ENCODE measurements at places on chromosomes 2 and 18.

GRCh38 chr2:15449556-15450236, 111.4 kb downstream of the NBAS start:
- DNase-seq = no peak

DNA sequence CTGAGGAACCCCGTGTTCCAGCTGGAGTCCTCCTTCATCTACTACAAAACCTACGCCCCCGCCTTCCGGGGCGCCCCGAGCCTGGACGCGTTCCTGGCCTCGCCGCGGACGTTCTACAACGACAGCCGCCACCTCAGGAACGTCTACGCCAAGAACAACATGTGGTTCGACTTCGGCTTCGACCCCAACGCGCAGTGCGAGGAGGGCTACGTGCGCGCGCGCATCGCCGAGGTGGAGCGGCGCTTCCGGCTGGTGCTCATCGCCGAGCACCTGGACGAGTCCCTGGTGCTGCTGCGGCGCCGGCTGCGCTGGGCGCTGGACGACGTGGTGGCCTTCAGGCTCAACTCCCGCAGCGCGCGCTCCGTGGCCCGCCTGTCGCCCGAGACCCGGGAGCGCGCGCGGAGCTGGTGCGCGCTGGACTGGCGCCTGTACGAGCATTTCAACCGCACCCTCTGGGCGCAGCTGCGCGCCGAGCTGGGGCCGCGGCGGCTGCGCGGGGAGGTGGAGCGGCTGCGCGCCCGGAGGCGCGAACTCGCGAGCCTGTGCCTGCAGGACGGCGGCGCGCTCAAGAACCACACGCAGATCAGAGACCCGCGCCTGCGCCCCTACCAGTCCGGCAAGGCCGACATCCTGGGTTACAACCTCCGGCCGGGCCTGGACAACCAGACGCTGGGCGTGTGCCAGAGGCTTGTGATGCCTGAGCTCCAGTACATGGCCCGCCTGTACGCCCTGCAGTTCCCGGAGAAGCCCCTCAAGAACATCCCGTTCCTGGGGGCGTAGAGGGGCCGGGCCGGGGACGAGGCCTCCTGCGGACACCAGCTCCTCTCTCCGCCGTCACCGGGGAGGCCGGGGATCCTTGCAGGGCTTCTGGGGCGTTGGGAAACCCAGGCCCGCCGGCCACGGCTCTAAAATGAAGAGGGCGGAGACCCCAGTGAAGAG, 5.3 kb upstream of the NEU4 start:
- DNase-seq = no peak

GRCh38 chr2:128651000-128651399, 332.3 kb upstream of the HS6ST1 start:
- DNase-seq = no peak

DNA sequence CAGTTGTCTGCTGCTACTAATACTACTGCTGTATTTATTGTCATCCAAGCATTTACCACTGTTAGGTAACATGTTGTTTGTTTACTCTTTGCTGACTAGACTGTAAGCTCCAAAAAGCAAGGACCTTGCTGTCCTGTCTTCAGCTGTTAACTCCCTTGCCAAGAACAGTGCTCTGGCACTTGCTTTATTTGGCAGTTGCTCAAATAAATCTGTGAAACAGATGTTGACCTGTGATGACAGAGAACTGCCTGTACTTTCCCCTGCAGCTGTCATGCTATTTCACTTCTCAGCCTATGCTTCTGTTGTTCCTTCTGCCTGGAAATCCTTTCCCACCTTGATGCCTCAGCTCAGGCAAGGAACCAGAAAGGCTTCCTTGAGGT, 181.2 kb downstream of the ATAD2B start:
- no peak for DNase-seq

DNA sequence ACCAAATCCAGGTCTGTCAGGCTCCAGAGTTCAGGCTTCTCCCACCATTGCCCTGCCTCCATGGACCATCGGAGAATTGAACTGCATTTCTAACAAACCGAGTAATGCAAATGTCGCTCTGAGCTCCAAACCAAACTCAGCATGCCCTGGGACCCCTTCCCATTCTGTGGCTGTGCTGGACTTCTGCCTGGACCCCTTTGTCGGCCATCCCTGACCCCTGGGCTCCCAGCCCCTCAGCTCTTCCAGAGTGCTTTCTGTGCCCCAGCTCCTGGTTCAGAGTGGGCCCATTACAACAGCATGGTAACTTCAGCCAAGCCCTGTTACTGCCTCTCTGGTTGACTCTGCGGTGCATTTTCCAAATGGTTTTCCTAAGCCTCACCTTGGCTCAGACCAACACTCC, 55.1 kb upstream of the MAPRE3 start:
- DNase-seq = no peak

DNA sequence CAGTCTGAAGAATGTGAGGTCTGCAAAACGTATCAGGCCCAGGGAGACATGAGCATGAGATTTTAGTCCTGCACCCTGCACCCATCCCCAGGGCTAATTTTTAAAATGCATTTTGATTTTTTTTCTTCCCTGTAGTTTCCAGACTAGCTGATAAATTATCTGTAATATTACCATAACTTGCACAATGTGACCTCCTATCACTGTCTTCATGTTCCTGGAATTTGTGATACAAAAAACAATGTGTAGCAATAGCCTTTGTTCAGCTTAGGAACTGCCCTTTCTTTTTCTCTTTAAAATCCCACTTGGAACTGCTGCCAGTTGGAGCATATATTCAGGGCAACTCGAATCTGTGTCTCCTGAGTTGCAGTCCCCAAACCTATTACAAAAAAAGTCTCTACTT, 222.8 kb upstream of the HS6ST1 start:
- no peak for DNase-seq

- DNase-seq = no peak
Measured at GRCh38 chr18:46169464-46169941, 65.3 kb downstream of the HAUS1 start.

- DNase-seq = no peak
Measured at GRCh38 chr2:201942531-201942930, 91.1 kb upstream of the FZD7 start.

- DNase-seq = no peak
Measured at GRCh38 chr2:217222309-217222910, 362.5 kb upstream of the TNP1 start.

GRCh38 chr2:205699515-205700289, 17.4 kb downstream of the NRP2 start:
- no peak for DNase-seq

- no peak for DNase-seq
Measured at GRCh38 chr2:46157072-46157965, 139.9 kb upstream of the EPAS1 start.

DNA sequence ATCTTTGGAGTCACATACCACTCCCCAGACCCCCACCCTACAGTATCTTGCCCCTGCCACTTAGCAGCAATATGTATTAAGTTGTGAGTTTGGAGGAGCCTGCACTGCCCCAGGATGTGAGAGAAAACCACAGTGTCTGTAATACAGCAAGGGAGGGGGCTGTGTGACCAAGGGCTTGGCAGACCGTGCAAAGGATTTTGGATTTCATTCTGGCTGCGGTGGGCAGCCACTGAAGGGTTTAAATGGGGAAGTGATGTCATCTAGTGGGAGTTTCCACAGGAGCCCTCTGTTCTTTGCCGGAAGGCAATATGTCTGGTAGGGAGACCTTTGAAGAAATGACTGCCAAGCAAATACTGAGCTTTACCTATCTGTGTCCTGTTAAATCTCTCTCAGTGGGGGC, 202.4 kb downstream of the FHOD3 start:
- no peak for DNase-seq

GRCh38 chr18:7729868-7730267, 162.8 kb downstream of the PTPRM start:
- DNase-seq = no peak

- DNase-seq = no peak
Measured at GRCh38 chr2:236968880-236969534, 116.7 kb upstream of the COPS8 start.

DNA sequence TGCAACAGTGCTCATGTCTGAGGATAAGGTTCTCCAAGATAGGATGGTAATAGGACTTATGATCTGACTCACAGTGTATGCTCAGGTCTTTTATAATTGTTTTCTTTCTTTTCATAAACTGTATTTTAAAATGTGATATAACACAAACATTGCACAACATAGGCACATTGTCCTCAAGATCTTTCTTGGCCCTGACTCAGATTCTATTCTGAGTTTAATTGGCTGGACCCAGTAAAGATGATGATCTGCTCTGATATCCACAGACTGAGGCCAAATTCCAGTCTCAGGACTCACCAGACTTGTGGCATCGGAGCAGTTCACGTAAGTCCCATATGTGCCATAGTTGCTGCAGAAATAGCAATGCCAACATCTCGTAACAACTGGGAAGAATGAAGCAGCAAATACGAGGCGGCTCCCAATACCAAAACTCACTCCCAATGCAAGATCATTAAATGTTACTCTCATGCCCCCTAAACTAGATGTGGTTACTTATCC, 448.9 kb upstream of the SLC14A2 start:
- no peak for DNase-seq

All from NCI-H1417 treated with DMSO at 0.1 percent for 48 hours (cell line).